Esophagus muscularis mucosa (tissue), 4 donors: ENCODE measurements at places on chromosomes 2 and 18. TPM values are rescaled to one million over a fixed set of nuclear protein-coding genes. Genes with fewer than 3 reads are reported as not detected.

GRCh38 chr18:24814521-24814920 lies 354.1 kb downstream of the HRH4 start:
- H3K27me3 ChIP-seq = no peaks in the 10 kb centered on the region
- H3K4me3 ChIP-seq = no peak overlapping the region
- DNase-seq = no peak
- H3K36me3 ChIP-seq = no peaks in the 10 kb centered on the region
- H3K4me1 ChIP-seq = no peaks in the 10 kb centered on the region
- no peak overlapping the region for H3K27ac ChIP-seq

The HAAO gene
- total RNA-seq = 3.2 TPM

GRCh38 chr2:197219636-197220035 lies 90.9 kb downstream of the ANKRD44 start:
- no peak for DNase-seq
- H3K27ac ChIP-seq = no peak overlapping the region
- H3K4me3 ChIP-seq = no peak overlapping the region
- H3K4me1 ChIP-seq = peaks cover 25% of the 10 kb centered on the region
- no peaks in the 10 kb centered on the region for H3K36me3 ChIP-seq

DNA sequence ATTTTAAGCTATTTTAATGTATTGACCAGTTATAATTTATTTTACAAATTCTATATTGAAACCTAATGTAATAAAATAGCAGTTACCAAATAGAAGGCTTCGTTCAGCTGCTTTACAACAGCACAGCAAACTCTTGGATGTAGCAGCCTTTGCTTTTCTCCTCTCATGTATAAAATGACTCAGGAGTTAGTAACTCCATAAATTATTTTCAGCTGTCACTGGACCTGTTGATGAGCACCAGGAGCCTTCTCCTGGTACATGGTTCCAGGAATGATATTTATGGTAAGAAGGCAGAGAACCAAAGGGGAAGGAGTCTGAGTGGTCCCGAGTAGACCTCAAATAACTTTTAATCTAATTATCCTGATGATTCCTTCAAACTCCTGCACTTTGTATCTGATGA lies 256.4 kb upstream of the NETO1 start:
- H3K4me1 ChIP-seq = no peaks in the 10 kb centered on the region
- no peaks in the 10 kb centered on the region for H3K36me3 ChIP-seq
- DNase-seq = no peak
- H3K27ac ChIP-seq = no peak overlapping the region

DNA sequence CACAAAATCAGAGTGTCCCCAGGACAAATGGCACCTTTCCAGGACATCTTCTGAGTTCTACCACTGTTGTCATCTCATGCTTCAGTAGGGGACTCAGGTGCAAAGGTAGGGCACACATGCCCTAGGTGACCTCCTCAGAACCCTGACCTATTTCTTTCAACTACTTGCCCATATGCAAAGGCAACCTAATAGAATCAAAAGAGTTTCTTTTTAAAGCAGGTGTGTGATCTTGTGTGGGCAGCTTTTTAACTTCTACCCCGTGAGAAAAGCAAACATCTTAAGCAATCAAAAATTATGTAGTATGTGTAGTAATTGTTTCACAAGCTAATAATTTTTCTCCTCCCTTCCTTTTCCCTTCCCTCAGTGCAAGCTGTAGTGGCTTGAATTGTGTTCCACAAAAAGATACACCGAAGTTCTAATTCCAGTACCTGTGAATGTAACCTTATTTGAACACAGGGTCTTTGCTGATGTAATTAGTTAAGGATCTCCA lies 333.1 kb downstream of the RND3 start:
- no peak for DNase-seq
- H3K27me3 ChIP-seq = no peaks in the 10 kb centered on the region
- no peaks in the 10 kb centered on the region for H3K4me1 ChIP-seq
- no peak overlapping the region for H3K4me3 ChIP-seq
